ENCODE measurements at places on chromosomes 11 and 22.

DNA sequence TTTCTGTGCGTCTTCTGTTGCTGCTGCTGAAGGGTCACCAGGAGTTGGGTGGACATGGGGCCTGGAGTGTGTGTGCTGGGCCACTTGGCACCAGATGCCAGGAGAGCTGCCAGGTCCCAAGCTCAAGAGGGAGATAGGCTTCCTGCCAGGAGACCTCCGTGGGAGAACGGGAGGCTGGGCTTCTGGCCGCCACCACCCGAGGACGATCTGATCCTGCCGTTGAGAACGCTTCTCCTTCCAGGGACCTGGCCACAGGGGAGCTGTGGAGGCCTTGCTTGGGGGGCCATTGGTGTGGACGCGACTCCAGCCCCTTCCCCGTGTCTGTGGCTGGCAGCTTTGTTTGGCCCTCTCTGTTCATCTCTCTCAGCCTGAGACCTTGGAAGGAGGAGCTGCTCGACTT is 2.4 kb downstream of the BRSK2 start:
- peaks cover 3% of the 10 kb centered on the region for H3K27me3 ChIP-seq
- DNase-seq: no peak
- peaks cover 41% of the 10 kb centered on the region for H3K36me3 ChIP-seq
- no peak overlapping the region for H3K27ac ChIP-seq
- H3K4me3 ChIP-seq: peak overlapping the region; percentile 62
- H3K4me1 ChIP-seq: peaks cover 69% of the 10 kb centered on the region

GRCh38 chr11:10605941-10606381 is 37.5 kb upstream of the LYVE1 start:
- H3K4me1 ChIP-seq: peaks cover 4% of the 10 kb centered on the region
- no peaks in the 10 kb centered on the region for H3K27me3 ChIP-seq
- H3K4me3 ChIP-seq: no peak overlapping the region
- H3K36me3 ChIP-seq: no peaks in the 10 kb centered on the region
- peak; percentile 9 for DNase-seq

DNA sequence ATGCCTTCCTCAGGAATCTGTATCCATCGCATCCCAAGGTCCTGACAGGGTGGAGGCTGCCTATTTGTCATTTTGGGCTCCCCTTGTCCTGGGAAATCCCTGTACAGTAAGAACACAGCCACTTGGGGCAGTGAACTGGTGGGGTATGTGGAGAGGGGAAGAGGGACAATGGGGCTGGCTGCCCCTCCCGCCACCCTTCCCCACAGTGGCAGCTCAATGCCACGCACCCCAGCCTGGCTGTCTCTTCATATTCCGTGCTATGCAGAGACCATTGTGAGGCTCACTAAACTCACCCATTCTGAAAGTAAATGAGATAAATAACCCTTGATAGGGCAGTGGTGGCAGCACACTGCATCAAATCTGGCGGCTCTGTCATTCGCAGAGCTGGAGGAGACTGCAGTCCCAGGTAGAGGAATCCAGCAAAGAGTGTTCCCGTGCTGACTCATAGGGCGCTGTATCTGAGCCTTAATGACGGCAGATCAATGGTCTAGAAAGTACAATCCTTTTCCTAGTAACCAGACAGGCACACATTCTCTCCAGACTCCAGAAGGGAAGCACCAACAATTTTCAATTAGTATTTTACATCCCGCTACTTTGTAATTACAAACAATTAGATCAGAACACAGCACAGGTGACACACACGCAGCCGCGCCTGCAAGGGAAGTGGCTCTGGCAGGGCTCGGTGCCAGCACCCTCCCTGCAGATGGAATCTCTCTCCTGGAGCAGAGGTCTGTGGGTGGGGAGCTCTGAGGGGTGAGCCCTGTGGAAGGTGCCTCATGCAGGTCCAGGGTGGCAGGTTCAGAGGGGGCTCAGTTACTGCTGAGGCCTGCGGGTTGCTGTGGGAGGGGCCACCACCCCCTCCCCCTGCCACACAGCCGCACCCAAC is 167.9 kb upstream of the B3GAT1 start:
- DNase-seq: peak; percentile 89
- no peak overlapping the region for H3K4me3 ChIP-seq
- no peaks in the 10 kb centered on the region for H3K36me3 ChIP-seq

GRCh38 chr11:1839924-1840779 is 1.4 kb downstream of the TNNI2 start:
- no peak for DNase-seq
- H3K36me3 ChIP-seq: no peaks in the 10 kb centered on the region
- no peaks in the 10 kb centered on the region for H3K27me3 ChIP-seq
- H3K4me3 ChIP-seq: no peak overlapping the region

- no peaks in the 10 kb centered on the region for H3K36me3 ChIP-seq
- no peak for DNase-seq
- H3K27me3 ChIP-seq: no peaks in the 10 kb centered on the region
- H3K4me1 ChIP-seq: no peaks in the 10 kb centered on the region
- H3K4me3 ChIP-seq: no peak overlapping the region
Observed at GRCh38 chr11:78516281-78516680, 58.4 kb downstream of the NARS2 start.

DNA sequence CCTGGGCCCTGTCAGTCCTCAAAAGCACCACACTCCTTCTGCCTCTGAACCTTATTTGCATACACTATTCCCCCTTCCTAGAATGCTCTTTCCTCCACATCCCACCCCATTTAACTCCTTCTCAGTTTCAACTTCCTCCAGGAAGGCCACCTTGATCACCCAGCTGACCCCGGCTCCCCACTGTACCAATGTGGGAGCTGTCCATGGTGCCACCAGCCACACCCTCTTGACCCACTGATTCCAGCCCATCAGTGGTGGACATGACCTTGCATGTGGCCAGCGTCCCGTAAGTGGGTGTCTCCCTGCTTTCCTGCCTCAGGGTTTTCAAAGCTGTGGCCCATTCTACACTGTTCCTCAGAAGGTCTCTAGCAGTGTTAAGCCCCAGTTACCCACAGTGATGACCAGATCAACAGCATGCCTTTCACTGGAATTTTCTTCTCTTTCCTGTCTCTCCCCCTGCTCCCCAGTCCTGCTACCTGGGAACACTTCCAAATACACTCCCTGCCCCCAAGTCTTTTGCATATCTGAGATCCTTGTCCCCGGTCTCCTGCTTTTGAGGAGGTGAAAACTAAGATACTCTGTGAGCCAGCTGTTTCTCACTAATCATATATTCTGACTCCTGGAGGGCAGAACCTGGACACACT is 346.6 kb downstream of the MN1 start:
- H3K36me3 ChIP-seq: no peaks in the 10 kb centered on the region
- no peak overlapping the region for H3K27ac ChIP-seq
- no peaks in the 10 kb centered on the region for H3K27me3 ChIP-seq
- no peak overlapping the region for H3K4me3 ChIP-seq
- H3K4me1 ChIP-seq: no peaks in the 10 kb centered on the region

DNA sequence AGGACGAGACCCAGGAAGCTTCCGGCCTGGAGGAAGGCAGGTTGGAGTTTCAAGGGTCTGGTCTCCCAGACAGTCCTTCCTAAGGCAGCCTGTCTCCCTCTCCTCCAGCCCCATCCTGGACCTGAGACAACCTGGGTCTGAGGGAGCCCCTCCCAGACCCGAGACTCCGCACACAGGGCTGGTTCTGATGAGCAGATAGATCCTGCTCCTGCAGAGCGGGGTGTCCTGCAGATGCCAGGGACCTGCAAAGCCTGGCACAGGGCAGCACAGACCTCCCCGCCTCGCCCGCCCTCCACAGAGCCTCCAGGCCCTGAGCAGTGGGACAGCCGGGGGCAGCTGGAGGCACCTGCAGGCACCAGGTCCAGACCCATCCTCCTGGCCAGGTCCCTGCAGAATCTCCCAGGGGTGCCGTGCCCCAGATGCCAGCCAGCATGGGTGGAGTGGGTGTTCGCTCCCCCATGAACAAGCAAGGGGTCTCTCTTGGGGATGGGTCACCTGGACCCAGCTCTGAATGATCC is 7.8 kb downstream of the PIM3 start:
- H3K36me3 ChIP-seq: peaks cover 53% of the 10 kb centered on the region
- DNase-seq: no peak
- H3K27ac ChIP-seq: no peak overlapping the region
- peaks cover 26% of the 10 kb centered on the region for H3K27me3 ChIP-seq
- peaks cover 42% of the 10 kb centered on the region for H3K4me1 ChIP-seq
- no peak overlapping the region for H3K4me3 ChIP-seq

DNA sequence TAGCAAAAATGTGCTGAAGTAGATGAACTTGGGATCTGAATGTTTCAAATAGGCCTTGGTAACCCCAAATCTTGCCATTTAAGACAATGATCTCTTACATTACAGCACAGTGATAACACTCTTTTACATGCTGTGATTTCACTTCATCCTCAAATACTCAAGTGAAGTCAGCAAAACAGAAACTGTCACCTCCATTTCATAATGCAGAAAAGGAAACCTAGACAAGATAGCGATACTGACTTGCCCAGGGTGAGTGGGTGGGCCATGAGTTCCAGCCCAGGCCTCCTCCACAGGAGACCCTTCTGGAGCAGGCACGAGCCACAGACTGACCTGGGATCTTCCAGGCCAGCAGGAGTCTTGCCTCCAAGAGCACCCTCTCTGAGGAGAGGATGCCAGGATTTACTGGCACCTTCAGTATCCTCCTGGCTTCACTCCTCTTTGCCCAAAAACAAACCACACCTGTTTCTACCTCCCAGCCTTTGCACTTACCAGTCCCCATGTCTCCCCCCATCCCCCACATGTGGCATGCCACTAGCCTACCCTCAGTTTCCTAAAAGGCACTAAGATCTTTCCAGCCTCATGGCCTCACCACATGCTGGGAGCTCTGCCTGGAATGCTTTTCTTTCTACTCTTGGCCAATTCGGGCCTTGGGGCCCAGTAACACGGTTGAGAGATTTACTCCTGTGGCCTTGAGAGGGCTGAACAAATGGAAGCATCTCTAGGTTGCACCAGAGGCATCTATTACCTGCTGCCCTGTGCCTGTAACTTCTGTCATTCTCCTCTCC is 1.9 kb upstream of the DGAT2 start:
- H3K4me1 ChIP-seq: peaks cover 13% of the 10 kb centered on the region
- peaks cover 24% of the 10 kb centered on the region for H3K27me3 ChIP-seq
- no peaks in the 10 kb centered on the region for H3K36me3 ChIP-seq
- H3K27ac ChIP-seq: no peak overlapping the region
- DNase-seq: no peak

GRCh38 chr11:30110691-30111090 is 93.9 kb upstream of the KCNA4 start:
- H3K27me3 ChIP-seq: no peaks in the 10 kb centered on the region
- H3K36me3 ChIP-seq: no peaks in the 10 kb centered on the region
- DNase-seq: no peak
- H3K4me1 ChIP-seq: no peaks in the 10 kb centered on the region

DNA sequence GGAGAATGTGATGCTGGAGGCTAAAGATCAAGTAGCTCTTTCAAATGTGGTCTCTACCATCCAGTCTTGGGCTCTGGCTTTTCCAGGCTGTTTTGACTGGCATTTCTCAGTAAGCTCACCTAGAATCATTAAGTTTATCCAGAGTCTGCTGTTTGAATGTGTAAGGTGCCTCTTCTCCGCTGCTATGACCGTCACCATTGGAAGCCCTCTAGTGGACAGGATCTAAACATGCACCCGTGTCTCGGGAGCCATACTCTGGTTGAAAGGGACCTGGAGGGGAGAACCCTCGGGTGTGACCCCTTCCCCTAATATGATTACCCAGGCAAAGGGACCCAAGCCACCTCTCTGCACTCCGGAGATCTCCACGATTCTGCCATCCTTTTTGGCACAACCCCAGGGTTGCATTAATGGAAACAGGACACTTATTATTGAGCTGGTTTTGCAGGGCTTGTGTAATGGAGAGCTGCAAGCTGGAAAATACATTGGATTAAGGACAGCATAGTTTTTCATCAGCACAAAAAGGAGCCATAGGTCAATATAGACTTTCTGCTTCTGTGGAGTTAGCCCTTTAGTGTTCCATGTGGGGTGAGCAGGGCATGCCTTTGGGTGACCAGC is 191.0 kb upstream of the LARGE1 start:
- no peak overlapping the region for H3K4me3 ChIP-seq
- no peaks in the 10 kb centered on the region for H3K4me1 ChIP-seq
- H3K27ac ChIP-seq: no peak overlapping the region
- no peaks in the 10 kb centered on the region for H3K36me3 ChIP-seq
- H3K27me3 ChIP-seq: no peaks in the 10 kb centered on the region

- H3K27ac ChIP-seq: no peak overlapping the region
- no peak for DNase-seq
- no peaks in the 10 kb centered on the region for H3K27me3 ChIP-seq
- H3K4me1 ChIP-seq: peaks cover 59% of the 10 kb centered on the region
Observed at GRCh38 chr22:39296535-39296934, 22.9 kb downstream of the RPL3 start.

GRCh38 chr11:126366064-126366822 is 10.8 kb downstream of the ST3GAL4 start:
- peaks cover 35% of the 10 kb centered on the region for H3K4me1 ChIP-seq
- H3K27me3 ChIP-seq: no peaks in the 10 kb centered on the region
- H3K4me3 ChIP-seq: no peak overlapping the region
- no peak for DNase-seq
- peak overlapping the region; percentile 3 for H3K27ac ChIP-seq
- no peaks in the 10 kb centered on the region for H3K36me3 ChIP-seq

GRCh38 chr22:47419239-47419638 is 656.8 kb downstream of the TBC1D22A start:
- no peak overlapping the region for H3K27ac ChIP-seq
- H3K4me1 ChIP-seq: peaks cover 6% of the 10 kb centered on the region
- H3K27me3 ChIP-seq: no peaks in the 10 kb centered on the region
- no peaks in the 10 kb centered on the region for H3K36me3 ChIP-seq

- H3K27ac ChIP-seq: no peak overlapping the region
- H3K27me3 ChIP-seq: no peaks in the 10 kb centered on the region
- H3K4me3 ChIP-seq: no peak overlapping the region
- H3K36me3 ChIP-seq: no peaks in the 10 kb centered on the region
- no peak for DNase-seq
- no peaks in the 10 kb centered on the region for H3K4me1 ChIP-seq
Observed at GRCh38 chr11:84549217-84549616, 1077.9 kb downstream of the DLG2 start.

- H3K27ac ChIP-seq: no peak overlapping the region
- H3K27me3 ChIP-seq: no peaks in the 10 kb centered on the region
- no peak overlapping the region for H3K4me3 ChIP-seq
- DNase-seq: no peak
- H3K4me1 ChIP-seq: no peaks in the 10 kb centered on the region
Observed at GRCh38 chr11:112134473-112134872, 29.4 kb downstream of the IL18 start.

Measured in spinal cord (tissue), 10 donors.